ENCODE measurements at places on chromosomes 5 and 9.

DNA sequence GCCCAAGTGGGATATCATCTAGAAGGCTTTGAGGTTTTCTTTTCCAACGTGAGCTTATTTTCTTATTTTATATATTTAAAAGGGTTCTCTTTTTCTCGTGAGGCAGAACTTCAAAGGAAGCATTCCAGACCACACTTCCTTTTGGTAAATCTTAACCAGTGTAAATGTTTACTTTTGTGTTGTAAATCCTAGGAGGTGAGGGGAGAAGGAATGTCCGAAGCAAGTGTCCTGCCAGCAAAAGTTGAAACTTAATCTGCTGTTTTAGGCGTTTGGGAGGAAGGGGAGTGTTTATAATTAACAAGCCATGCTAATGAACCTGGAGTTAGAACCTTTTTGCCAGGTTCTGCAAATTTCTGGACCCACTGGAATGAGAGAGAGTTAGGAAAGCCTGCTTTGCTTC, 37.9 kb downstream of the WWC1 start:
- DNase-seq: no peak

GRCh38 chr9:114914139-114914538, 16.3 kb downstream of the TNFSF8 start:
- DNase-seq: no peak

DNA sequence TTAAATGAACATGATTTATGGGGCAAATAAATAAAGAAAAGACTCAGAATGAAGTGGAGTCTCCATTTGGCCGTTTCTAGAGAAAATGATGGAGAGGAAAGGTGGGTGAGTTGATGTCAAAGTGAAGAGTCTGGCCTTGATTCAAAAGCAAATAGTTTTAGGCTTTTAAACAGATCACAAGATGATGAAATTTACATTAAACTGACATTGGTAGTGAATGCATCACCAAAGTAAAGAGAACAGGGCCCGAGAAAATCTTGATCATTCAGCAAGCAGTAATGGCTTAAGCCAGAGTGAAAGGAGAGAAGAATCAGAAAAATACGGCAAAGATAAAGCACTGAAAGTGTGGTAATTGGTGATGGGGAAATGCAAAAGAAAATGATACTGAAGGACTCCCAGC, 460.0 kb upstream of the SGCD start:
- DNase-seq: no peak

GRCh38 chr5:166497496-166498104, 1793.8 kb upstream of the WWC1 start:
- no peak for DNase-seq

DNA sequence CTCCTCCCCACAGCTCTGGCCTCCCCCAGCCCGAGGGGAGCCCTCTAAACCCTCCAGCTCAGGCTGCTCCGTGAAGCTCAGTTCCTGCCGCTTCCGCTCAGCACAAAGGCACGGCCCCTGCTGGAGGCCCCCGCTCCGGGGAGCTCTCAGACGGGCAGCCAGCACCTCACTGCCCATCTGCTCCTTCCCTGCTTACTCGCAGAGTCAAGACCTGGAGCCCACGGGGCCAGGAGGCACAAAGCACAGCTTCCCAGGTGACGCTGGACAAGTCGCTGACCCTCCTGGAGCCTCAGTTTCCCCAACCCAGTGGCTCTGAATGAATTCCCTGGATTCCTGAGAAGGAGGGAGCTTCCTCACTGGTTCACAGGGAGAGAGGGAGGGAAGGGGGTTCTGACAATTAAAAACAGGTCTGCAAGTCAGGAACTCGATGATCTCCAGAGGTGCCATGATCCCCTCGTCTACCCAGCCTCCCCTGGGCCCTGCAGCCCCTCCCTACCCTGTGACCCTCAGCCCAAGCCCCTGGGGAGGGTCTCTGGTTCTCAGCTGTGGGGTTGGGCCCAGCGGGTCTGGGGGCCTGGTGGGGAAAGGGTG, 36.2 kb downstream of the VAV2 start:
- peak; percentile 39 for DNase-seq

GRCh38 chr5:88979726-88980125, 96.7 kb upstream of the MEF2C start:
- no peak for DNase-seq

- DNase-seq: no peak
Measured at GRCh38 chr5:95406426-95407090, 15.4 kb downstream of the FAM81B start.

DNA sequence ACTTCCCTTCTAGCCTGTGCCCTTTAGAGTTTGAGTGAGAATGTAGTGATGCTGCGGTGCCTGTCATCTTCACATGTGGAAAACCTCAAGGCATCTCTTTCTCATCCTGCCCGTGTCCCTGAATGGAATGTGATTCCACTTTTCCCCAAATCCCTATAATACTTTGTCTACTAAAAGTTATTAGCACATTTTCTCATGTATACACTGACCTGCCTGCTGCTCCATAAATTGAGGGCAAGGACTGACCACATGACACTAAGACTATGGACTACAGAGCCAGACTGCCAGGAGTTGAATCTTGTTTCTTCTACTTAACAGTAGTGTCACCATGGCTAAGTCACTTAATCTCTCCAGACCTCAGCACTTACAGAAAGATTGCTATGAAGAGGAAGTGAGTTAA, 93.0 kb downstream of the TEK start:
- DNase-seq: no peak

- DNase-seq: no peak
Measured at GRCh38 chr5:27465140-27465539, 426.8 kb upstream of the CDH9 start.

GRCh38 chr9:98280162-98280561, 24.7 kb upstream of the TBC1D2 start:
- DNase-seq: no peak

- DNase-seq: no peak
Measured at GRCh38 chr9:136058084-136058483, 37.0 kb downstream of the NACC2 start.

- DNase-seq: no peak
Measured at GRCh38 chr9:133023117-133023890, 7.5 kb upstream of the GTF3C5 start.

DNA sequence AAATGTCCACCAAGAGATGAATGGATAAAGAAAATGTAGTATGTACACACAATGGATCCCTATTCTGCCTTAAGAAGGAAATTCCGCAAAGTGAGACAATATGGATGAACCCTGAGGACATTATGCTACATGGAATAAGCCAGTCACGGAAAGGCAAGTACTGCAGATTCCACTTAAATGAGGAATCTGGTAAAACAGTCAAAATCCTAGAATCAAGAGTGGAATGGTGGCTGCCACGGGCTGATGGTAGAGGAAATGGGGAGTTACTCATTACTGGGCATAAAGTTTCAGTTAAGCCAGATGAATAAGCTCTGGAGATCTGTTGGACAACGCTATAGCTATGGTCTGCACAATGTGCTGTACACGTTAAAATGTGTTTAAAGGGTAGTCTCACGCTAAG, 47.2 kb downstream of the STK10 start:
- DNase-seq: no peak

- DNase-seq: no peak
Measured at GRCh38 chr5:94855543-94855942, 237.1 kb downstream of the SLF1 start.

DNA sequence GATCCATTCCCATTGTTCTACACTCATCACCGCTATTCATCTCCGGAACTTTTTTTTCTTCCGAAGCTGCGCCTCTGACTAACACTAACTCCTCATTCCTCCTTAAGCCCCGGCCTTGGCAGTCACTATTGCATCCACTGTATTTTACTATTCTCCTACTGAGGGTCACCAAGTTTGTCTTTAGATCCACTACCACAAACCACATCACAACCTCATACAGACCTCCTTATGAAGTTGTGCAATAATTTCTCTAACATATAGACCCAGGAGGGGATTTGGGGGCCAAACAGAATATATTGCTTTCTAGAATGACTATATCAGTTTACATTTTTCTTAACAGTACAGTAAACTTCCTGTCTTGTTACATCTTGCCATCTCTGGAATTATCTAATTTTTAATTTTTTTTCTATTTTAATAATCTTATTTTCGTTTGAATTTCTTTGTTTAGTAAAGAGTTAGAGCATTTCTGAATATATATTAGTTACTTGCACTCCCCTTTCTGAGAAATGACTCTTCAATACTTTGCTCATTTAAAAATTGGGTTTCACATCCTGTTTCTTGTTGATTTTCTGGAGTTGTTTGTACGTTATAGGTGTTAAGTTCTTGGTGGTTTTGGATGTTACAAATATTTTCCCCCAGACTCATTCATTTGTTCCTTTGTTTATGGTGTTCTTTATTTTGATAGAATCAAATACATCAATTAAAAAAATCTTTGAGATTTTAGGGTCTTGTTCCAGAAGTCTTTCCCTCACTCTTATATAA, 37.1 kb downstream of the DMRT2 start:
- no peak for DNase-seq
